ENCODE measurements at places on chromosomes 1 and 21. TPM values are rescaled to one million over a fixed set of nuclear protein-coding genes. Genes with fewer than 3 reads are reported as not detected.

Gene OR2T29
- total RNA-seq: not detected

Gene SPRR1A
- total RNA-seq: not detected

Gene F3
- 62.4 TPM for total RNA-seq

Gene WNT3A
- 6.0 TPM for total RNA-seq

Gene NEK2
- 0.77 TPM for total RNA-seq

- DNase-seq: no peak
These were observed 176.1 kb downstream of the GRIK1 start for GRCh38 chr21:29763674-29764073.

GRCh38 chr1:169873582-169874199, 20.0 kb downstream of the SCYL3 start:
- DNase-seq: no peak

DNA sequence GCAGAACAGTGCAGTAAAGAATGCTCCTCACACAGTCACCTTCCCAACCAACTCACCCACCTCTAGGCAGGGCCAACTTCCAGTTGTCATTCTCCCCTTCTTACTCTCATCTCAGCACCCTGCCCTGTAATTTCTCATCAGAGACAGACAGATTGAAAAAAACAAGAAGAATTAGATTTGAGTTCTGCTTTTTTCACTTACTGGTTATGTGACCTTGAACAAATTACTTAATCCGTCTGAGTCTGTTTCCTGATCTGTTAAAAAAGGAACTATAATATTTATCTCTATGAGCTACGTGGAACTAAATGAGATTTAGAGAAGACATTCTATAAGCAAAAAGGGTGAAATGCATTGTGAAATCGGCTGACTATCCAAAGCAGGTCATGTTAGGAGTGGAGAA, 330.3 kb downstream of the ZNF326 start:
- DNase-seq: no peak

GRCh38 chr1:182794676-182795201, 5.2 kb downstream of the NPL start:
- DNase-seq: no peak

DNA sequence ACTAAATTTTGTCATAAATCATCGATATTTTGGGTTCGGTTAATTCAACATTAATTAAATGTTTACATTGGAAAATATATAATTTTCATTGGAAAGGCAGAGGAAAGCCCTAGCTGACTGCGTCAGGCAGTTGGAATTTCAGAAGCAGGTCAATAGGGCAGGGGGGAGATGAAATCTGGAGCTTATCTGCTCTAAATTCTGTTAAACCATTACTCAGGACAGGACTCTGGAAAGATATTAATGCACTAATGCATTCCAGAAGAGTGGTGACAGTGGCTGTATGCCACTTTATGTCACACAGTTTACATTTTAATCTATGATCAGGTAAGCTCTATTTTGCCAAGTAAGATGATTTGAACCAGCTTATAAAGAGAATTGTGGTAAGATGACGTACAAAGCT, 153.0 kb upstream of the B3GALT2 start:
- no peak for DNase-seq

- no peak for DNase-seq
These were observed 87.1 kb downstream of the TRIM11 start for GRCh38 chr1:228319352-228320088.

GRCh38 chr1:36089393-36090121, 865 bp downstream of the ADPRS start:
- DNase-seq: no peak

GRCh38 chr1:60118085-60118484, 44.5 kb upstream of the C1orf87 start:
- DNase-seq: no peak

DNA sequence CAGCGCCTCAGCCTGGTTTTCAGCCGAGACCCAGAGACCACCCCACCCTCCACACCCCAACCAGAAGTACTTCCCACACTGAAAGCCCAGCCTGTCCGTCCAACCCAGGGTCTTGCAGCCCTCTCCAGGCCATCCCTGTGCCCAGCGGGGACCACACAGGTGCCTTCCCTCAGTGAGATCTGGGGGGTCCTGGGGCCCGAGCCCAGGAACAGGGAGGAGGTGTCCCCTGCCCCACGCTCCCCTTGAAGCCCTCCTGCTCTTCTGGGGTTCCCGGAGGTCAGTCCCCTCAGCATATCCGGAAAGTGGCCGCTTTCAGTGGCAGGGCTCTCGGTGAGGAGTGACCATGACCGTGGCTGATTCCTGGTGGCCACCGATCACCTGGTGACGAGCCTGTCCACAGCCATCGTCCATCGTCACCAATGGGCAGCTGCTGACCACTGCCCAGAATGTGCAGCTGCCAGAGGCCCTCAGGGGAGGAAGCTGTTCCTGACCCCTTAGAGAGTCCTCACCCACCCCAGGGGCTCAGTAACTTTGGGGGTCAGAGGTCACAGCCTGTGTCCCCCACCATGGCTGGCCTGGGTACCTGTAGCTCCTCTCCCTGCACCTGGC, 3.4 kb downstream of the TMEM240 start:
- no peak for DNase-seq
